CD4-positive, alpha-beta T cell treated with Interleukin-2 at 100 ng/mL for 4 hours (primary cell): ENCODE measurements at places on chromosomes 5 and 9.
A peak's percentile ranks its signal among the peaks of the same experiment; 100 is the strongest.

DNA sequence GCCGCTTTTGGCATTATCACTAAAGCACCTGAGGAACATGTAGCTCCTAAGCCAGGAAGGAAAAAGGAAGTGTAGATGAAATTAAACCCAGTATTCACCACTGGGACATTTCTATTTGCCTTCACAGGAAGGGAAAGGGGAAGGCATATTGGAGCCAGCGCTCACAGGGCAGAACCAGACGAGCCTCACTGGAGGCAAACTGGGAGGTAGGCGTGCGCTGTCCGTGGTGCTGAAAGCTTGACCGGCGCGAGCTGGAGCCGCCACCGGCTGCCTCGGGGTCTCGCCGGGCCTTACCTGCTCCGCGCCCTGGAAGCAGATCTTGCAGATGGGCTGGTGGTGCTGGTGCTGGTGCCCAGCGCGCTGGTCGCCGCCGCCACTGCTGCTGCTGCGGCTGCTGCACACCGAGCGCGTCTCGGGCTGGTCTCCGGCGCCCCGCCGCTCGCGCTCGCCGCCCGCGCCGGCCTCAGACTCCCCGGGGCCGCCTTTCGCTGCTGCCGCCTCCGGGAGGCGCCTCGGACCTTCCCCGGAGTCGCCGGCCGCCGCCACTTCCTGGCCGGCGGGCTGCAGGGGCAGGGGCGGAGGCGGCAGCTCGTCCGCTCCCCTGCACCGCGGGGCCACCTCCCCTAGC lies 732 bp downstream of the MARCHF11 start:
- DNase-seq, result no peak

DNA sequence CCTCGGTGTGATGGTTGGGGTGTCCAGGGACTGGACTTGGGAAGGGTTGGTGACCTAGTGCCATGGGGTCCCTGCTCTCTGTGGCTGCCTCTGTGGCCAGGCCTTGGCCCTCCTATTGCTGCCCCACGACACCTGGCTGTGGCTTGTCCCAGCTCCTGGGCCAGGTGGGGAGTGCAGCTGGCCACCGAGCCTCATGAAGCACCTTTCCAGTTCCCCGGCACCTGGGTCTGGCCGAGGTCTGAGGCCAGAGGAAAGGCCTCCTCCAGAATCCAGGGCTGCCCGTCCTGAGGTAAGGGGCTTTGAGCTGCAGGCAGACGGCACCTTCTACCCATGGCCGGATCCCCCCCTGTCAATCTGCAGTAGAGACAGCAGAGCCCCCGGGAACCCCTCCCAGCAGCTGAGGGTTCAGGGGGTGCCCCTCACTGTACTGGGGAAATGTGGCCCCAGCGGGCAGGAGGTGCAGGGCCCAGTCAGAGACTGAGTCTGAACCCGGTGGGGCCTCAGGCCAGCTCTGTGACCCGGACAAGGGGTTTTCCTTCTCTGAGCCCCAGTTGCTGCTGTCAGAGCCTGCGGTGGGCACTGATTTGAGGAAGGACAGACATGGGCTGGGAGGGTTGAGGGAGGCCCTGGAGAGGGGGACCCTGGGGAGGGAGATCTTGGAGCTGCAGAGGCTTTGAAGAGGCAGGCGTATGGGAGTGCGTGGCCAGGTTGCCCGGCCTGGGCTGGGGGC lies 54.5 kb downstream of the RXRA start:
- no peak for DNase-seq

GRCh38 chr9:16070455-16071145 lies 517.8 kb downstream of the CCDC171 start:
- no peak for DNase-seq

- peak; percentile 42 for DNase-seq
These were observed 6.6 kb upstream of the FAM151B start for GRCh38 chr5:80481019-80481893.

DNA sequence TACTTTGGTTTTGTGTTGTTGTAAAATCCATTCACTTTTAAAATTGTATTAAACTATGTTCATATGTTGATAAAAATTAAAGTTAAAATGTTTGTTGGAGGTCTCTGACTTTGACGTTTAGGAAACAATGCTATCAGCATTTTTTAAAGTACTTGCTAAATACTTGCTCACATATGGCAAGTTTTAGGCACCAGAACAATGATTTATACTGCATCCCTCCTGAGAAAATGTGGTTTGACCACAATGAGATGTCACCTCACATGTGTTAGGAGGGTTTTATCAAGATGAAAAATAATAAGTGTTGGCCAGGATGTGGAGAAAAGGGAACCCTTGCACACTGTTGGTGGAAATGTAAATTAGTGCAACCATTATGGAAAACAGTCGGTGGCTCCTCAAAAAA lies 180.8 kb downstream of the HSD17B3 start:
- DNase-seq, result no peak

DNA sequence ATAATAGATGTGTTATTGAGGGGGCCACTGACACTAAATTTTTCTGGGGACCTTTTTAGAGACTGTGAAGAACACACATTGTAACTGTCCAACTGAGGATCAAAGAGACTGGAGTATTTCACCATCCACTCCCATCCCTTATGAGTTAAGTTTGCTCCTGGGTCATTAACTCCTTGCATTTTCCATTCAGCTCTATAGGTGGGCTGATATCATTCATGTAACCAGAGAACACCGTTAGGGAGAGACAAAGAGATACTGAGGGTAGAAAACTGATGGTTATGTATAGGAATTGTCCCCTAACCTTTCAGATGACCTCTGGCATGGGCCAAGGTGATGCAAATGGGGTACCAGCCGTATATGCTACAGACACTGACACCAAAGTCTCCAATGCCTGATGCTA lies 142.4 kb upstream of the TLR4 start:
- DNase-seq, result no peak

GRCh38 chr5:150507474-150508276 lies at the start of gene NDST1:
NDST1 (plus strand) TSS chr5:150508131; CDS start chr5:150521255, 13,124 bp downstream.
- no peak for DNase-seq

DNA sequence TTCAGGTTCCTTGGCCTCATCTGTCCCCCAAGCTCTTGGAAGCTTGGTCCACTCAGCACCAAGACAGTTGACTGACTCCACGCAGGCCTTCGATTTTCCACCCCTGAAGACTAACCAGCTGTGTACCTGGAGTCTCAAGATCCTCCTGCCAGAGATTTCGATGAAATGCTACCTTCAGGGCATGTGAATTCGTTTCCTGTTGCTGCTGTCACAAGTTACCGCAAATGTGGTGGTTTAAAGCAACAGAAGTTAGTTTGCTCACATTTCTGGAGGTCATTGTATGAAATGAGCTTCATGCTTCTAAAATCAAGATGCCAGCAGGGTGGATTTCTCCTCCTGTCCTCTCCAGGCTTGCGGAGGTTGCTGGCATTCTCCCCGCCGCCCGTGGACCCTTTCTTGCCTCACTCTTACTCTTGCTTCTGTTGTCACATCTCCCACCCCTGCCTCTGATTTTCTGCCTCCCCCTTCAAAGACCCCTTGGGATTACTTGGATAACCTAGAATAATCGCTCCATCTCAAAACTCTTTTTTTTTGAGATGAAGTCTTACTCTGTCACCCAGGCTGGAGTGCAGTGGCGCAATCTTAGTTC lies 27.6 kb upstream of the RETREG1 start:
- DNase-seq, result no peak

DNA sequence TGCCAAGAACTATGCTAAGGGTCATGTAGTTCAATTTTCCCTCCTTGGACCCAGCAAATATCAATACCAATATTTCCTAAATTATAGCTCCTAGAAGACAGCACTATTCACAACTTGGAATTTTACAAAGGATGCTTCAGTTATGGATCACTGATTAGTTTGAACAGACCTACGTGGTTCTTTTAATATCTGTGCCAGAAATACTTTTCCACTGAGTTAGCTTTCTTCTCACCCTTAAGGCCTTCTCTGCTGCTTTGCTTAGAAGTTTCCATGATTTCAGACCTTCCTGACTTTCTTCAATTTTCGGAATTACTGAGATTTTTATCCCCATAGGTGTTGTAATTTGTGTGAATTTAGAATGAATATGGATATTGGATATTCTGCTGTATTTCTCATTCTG lies 380.4 kb downstream of the PSAT1 start:
- no peak for DNase-seq
